NCI-H1930 (cell line): ENCODE measurements at places on chromosomes 2 and 18.

DNA sequence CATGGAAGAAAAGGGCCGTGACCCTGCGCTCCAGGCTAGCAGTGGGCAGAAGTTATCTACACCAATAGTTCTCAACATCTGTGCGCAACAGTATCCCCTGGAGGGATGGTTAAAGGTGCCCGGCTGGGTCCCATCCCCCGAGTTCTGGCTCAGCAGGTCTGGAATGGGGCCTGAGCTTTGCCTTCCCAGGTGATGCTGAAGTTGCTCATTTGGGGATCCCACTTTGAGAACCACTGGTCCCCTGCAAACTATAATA lies 31.1 kb downstream of the DNMT3A start:
- DNase-seq = no peak

GRCh38 chr2:69114534-69114933 lies 101.6 kb downstream of the ANTXR1 start:
- DNase-seq = no peak

DNA sequence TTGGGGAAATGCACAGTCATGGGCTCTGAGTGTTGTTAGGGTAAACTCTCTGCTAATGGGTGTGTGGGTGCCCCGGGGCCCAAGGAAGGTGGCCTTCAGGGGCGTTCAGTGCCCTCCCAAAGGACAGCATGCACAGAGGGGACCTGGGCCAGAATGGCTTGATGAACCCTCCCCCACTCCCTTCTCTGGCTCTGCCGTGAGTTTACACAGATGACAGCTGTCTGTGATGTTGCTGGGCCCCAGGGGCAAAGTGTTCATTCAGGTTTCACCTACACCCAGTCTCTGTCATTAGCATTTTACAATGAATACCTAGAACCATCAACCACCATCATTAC lies 3.2 kb downstream of the NPPC start:
- DNase-seq = no peak

DNA sequence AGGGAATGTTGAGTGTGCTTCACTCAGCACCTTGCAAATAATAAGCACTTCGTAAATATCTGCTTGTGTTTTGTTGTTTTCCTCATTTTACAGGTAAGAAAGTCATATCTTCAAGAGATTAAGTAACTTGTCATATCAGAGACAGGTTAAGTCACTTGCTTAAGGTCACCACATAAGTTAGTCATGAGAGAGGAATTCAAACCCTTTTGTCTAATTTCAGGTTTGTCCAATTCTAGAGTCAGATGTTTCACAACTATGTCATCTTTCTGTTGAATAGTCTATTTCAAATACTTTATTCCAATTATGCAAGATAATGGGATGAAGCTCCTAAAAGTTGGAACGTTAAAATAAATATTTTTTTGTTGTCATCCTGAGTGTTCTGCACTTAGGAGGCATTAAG lies 13.5 kb upstream of the CUL3 start:
- DNase-seq = no peak

DNA sequence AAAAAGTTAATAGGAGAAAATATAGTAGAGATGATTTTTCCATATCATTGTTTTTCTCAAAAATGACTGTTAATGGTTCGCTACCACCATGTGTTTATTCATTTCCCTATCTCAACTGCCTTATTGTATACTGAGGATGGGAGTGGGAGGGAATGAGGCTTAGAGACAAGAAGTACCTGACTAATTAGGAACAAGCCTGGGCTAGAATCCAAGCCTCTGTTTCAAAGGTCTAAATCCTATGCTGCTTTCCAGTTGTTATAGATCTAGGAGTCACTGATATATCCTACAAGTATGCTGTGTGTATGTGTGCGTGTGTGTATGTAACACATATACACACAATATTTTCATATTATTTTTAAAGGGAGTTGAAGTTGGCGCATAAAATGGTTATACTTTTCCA lies 465.9 kb downstream of the EPHA4 start:
- DNase-seq = no peak

GRCh38 chr2:115396579-115396978 lies 954.1 kb downstream of the DPP10 start:
- no peak for DNase-seq

DNA sequence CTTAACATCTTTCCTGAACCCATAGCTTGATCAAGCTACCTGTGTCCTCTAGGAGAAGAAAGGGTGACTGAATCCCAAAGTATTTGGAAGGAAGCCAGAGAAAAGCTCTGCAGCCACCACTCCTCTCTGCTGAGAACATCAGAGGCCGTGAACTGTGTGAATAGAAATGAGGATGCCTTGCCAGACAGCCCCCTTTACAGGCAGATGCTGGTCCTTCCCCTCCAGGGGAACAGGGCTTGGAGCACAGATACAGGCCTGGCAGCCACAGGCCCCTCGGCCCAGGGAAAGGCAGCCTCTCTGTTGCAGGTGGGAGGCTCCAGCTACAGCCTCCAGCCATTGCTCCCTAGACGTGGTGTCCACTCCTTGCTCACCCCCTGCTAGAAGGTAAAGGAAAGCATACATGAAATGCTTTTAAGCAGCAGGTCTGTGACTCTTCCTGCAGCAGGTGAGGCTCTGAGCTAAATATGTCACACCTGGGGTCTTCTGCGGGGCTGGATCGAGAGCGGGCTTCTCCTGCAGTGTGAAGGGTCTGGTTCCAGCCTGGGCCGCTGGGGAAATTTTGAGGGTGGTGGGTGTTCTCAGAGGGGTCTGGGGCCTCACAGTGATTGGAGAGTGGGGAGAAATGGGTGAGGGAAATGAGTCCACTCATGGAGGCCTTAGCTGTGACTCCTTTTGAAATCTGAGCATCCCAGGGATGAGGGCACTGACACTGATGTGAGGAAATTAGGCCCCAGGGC lies 234.0 kb downstream of the KLHL29 start:
- no peak for DNase-seq

GRCh38 chr2:27071990-27072830 lies 756 bp upstream of the OST4 start:
- no peak for DNase-seq

- DNase-seq = no peak
Observed at GRCh38 chr2:186884587-186884986, 35.6 kb upstream of the ZSWIM2 start.

GRCh38 chr2:69641887-69642708 lies 1.4 kb downstream of the AAK1 start:
- DNase-seq = no peak

- no peak for DNase-seq
Observed at GRCh38 chr2:65834771-65835475, 402.5 kb upstream of the SPRED2 start.

GRCh38 chr2:210577263-210578071 lies 21.1 kb downstream of the CPS1 start:
- DNase-seq = peak; percentile 10

DNA sequence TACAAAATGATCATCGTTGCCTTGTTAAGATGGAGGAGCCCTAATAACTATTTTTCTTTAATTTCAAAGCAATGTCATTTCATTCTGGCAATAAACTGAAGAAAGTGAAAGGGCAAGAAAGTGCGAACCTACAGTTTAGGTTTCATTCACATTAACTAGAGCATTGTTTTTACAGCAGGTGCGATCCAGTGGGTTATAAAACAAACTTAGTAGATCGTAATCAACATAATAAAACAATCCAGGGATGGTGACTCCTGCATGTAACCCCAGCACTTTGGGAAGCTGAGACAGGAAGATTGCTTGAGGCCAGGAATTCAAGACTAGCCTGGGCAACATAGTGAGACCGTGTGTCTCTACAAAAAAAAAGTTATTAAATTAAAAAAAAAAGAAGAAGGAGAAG lies 51.1 kb downstream of the AP1S3 start:
- DNase-seq = no peak

- no peak for DNase-seq
Observed at GRCh38 chr18:10055125-10055750, 141.4 kb downstream of the VAPA start.

DNA sequence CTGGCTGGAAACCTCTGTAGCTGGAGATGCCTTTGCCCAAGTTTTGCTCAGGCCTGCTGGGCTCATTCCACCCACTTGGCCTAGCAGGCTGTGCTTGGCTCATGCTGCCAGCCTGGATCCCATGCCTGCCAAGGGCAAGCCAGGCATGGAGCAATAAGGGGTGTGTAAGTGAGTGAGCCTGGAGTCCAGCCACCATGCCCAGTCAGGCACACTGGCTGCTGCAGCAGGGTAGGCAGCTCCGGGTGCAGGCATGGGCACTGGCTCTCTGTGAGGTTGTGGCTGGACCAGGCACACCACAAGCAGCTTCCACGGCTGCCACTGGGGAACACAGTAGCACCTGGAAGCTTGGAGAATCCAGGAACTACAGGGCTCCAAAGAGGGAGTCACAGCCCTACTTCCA lies 147.7 kb upstream of the HS6ST1 start:
- no peak for DNase-seq

- no peak for DNase-seq
Observed at GRCh38 chr2:192288295-192288694, 93.6 kb upstream of the TMEFF2 start.

GRCh38 chr2:218043100-218043499 lies 26.0 kb upstream of the RUFY4 start:
- DNase-seq = no peak

GRCh38 chr18:45317948-45318640 lies 297.2 kb upstream of the SLC14A2 start:
- no peak for DNase-seq

GRCh38 chr2:217714287-217714751 lies 288.5 kb downstream of the TNS1 start:
- no peak for DNase-seq

DNA sequence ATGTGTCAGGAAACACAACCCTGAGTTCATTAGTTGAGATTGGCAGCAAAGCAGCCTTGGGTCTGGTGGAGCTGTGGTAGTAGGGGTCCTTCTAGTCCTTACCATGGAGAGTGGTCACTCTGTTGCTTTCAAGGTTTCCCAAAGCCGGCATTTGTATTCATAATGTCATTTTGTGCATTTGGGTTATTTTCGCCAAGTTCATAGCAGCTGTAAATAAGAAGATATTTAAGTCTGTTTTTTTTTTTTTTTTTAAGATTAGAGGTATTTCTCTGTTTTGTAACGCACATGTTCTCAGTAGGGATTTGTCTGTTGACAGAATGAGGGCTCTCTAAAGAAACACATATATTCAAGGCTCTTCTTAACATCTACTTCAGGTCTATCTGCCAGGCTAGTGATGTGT lies 114.1 kb downstream of the PRPF40A start:
- DNase-seq = no peak

DNA sequence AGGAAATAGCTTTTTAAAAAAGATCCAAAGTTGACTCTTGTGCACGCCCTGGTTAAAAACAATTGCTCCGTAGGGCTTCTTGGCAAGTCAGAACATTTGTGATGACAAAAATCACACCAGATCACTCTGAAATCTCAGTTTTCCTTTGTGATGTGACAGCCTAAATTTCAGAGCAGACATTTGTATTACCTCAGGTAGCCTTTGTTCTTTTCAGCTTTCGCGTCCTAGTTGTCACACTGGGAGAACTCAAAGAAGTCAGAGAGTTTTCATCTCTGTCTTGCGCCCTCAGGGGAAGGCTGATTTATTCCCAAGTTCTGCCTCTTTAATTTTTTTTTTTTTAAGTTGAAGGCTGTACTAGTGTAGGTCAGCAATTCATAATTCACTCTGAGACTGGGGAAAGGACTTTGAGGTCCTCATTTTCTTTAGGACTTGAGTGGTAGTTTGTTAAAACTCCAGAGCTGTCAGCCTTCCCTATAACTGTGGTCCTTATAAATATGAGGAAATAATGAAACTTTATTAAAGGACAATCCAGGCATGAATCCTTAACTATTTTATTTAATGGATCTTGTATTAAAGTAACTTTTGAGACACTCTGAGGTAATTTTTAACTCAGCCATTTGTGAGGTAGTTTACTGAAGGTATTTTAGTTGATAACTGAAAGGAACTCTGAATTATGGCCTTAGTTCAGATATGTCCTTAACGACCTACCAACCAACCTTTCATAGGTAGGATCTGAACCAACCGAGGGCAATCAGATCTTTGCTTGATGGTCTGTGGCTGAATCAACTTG lies 525.1 kb upstream of the FAM98A start:
- DNase-seq = no peak

DNA sequence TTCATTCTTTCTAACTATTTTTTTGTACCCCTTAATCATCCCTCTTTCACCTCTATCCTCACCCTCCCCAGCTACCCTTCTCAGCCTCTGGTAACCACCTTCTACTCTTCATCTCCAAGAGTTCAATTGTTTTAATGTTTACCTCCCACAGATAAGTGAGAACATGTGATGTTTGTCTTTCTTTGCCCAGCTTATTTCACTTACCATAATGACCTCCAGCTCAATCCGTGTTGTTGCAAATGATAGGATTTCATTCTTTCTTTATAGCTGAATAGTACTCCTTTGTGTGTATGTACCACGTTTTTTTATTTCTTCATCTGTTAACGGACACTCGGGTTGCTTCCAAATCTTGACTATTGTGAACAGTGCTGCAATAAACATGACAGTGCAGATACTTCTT lies 22.1 kb upstream of the TMEM37 start:
- DNase-seq = no peak

- DNase-seq = no peak
Observed at GRCh38 chr2:84394628-84395027, 64.5 kb downstream of the SUCLG1 start.

DNA sequence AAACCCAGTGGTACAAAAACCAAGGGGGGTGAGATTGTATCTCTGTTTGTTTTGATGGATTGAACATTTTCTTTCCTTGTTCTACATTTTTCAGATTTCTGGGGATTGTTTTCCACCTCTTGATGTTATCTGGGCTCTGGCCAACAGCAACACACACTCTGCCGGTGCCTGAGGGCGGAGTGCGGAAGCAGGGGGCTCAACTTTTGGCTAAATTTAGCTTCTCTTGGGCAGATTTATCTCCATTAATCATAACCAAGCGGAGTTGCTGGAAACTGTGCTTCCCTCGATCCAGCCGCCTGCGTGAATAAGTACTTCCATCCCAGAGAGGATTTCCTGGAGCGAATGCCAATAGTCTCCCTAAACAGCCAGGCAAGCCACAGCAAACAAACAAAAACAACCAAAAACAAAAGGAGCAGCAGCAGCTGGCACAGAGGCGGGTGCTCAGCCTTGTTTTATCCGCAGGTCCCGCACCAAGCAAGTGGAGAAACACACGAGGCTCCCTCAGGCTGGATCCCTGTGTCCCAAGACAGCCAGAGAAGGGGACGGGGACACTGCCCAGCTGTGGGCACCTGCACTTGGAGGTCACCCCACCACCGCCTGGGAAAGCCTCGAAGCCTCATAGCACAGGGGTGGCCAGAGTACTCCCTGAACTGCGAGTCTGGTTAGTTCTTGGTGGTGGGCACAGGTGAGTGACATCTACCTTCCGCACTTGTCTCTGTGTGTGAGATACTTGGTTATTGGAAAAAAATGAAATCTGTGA lies 143.4 kb downstream of the NDUFA10 start:
- DNase-seq = no peak

- peak; percentile 47 for DNase-seq
Observed at GRCh38 chr18:76621226-76621625, 126.2 kb upstream of the ZNF516 start.
